ENCODE measurements at places on chromosomes 16 and 17.

- peak; percentile 28 for DNase-seq
Measured at GRCh38 chr17:2337544-2338314, 428 bp downstream of the SGSM2 start.

GRCh38 chr16:57268804-57269800, 15.4 kb downstream of the PLLP start:
- DNase-seq, result no peak

DNA sequence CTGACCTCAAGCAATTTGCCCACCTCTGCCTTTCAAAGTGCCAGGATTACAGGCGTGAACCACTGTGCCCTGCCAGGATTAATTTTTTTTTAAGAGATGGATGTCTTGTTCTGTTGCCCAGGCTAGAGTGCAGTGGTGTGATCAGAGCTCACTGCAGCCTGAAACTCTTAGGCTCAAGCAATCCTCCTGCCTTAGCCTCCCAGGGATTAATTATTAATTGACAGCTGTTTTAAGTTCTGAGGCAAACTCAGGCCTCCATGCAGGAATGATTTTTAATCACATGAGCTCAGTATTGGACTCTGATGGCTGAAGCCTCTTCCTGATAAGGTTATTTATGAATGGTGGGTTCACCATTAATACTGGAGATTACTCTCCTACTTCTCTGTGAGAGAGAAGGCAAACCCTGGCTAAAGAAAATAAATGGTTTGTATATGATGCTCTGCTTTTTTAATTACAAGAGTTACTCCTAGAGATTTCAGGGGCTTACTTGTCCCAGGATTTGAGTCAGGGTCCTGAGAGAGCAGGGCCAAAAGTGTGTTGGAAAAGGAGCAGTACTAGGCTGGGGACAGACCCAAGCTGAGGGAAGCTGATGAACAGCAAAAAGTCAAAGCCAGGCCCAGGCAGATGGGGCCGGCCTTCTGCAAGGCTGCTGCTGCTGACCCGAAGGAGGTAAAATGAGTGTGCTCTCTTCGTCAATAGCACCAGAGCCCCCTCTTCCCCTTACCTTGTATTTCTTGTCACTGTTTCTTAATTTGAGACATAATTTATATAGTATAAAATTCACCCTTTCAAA, 56.9 kb upstream of the HAS3 start:
- DNase-seq, result no peak

DNA sequence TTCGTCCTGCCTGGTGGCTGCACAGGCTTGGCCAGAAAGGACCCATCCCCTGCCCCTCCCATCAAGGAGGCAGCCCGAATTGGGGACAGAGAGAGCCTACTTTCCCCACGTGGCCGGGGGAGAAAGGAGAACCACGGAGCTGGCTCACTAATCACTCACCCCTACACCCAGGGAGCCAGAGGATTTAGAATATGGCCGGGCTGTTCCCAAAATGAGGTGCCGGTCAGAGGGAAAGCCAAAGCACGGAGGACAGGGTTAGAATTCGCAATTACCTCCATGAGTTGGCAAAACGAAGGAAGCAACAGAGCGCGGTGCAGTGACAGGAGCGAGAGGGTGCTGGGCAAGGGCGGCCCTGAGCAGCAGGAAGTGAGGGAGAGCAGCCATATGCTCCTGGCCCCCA, 33.1 kb downstream of the SHISA6 start:
- DNase-seq, result no peak

DNA sequence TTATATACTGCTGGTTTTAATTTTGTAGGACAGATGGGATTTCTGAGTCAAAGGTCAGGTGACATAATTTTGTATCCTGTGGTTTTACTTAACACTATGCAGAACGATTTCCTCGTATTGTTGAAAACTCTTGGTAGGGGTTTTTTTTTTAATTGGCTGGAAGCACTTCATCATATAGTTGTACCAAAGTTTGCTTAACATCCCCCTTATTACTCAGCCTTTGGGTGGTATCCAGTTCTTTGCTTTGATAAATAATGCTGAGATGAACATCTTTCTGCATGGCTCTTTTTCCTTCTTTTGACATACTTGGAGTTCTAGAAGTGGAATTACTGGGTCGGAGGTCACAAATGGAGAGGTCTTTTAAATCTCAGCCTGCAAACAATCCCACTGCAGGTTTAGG, 419.1 kb downstream of the MAF start:
- no peak for DNase-seq

- no peak for DNase-seq
Measured at GRCh38 chr17:81057079-81057730, 22.3 kb downstream of the BAIAP2 start.

GRCh38 chr16:46894036-46894672, 10.0 kb downstream of the GPT2 start:
- no peak for DNase-seq

- DNase-seq, result no peak
Measured at GRCh38 chr17:28306954-28307401, 12.0 kb upstream of the TMEM97 start.

GRCh38 chr16:69514356-69514755, 51.4 kb upstream of the NFAT5 start:
- DNase-seq, result no peak

DNA sequence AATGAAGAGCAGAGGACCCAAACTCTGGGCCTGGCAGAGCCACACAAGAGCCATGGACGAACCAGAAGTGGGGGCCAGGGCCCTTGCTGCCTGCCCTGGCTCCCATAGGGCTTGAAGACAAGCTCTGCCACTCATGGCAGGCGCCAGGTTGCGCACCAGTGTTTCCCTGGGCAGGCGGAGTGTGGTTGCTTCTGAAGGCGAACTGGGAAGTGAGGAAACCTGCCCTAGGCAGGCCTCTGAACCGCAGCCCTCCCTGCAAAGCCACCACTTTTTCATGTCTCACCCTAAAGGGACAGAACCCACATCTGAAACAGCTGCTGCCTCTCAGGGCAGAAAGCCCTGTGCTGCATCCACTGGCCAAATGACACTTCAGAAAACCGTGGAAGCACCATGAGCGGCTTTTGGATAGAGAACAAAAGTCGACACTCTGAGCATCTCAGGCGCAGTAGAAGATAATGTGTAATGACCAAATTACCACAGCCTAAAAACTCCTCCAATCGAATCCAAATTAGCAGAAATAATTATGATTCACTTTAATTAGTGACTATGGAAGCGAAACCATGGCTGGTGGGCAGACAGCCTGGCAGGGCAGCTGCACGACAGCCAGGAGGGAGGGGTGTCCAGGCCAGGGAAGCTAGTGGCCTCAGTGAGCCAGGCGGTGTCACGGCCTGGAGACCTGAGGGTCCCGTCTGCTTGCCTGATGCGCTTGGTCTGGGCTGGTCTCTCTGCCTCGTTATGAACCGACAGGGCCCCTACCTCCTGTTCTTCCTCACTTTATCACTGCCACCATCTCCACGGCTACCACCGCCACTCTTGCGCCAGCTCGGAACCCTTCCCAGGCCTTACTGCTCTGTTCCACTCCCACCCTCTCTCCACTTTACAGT, 59.1 kb downstream of the PRMT7 start:
- no peak for DNase-seq

- DNase-seq, result no peak
Measured at GRCh38 chr16:76879420-76879819, 311.6 kb upstream of the MON1B start.

DNA sequence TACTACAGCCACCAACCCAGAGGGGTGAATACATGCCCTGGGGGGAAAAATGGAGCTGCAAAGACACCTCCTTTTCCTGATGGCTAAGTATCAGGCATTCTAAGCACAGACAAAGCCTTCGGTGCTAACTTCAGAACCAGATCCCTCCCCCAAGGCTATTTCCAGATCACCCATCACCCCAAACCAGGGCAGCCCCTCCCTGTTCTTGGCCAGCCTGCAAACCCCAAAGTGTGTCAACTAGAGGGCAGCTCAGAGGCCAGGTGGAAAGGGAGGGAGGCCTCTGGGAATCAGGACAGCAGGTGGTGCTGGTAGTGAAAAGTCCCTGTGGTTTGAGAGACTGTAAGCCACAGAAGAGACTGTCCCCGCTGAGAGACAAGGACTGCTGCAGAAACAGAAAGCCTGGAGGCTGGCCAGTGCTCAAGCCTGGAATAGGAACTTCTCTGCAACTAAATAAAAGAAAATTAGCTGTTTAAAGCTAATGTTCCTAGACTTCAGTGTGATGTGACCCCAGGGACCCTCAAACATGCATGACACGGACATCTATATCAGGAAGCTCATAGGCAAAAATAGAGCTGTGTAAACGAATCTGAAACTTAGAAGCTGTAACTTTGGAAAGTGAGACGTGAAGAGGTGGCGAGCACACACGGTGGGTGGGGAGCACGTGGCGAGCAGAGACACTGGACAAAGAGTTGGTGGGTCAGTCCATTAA, 9.1 kb downstream of the TUBG1 start:
- no peak for DNase-seq

- no peak for DNase-seq
Measured at GRCh38 chr17:6523330-6523729, 33.0 kb downstream of the PITPNM3 start.

DNA sequence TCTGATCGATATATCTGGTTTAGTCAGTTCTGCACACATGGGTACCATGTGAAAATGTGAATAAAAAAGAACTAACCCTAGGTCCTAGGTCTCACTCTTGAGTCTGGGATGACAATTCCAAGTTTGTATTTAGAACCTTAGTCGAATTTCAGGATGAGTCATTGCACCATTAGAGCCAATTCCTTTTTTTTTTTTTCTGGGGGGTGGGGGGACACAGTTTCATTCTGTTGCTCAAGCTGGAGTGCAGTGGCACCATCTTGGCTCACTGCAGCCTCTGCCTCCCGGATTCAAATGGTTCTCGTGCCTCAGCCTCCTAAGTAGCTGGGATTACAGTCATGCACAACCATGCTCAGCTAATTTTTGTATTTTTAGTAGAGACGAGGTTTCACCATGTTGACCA, 41.6 kb downstream of the SPAG9 start:
- no peak for DNase-seq

- DNase-seq, result no peak
Measured at GRCh38 chr17:9356488-9356911, 219.1 kb downstream of the STX8 start.

GRCh38 chr16:67428146-67428731, 2.7 kb upstream of the HSD11B2 start:
- no peak for DNase-seq

DNA sequence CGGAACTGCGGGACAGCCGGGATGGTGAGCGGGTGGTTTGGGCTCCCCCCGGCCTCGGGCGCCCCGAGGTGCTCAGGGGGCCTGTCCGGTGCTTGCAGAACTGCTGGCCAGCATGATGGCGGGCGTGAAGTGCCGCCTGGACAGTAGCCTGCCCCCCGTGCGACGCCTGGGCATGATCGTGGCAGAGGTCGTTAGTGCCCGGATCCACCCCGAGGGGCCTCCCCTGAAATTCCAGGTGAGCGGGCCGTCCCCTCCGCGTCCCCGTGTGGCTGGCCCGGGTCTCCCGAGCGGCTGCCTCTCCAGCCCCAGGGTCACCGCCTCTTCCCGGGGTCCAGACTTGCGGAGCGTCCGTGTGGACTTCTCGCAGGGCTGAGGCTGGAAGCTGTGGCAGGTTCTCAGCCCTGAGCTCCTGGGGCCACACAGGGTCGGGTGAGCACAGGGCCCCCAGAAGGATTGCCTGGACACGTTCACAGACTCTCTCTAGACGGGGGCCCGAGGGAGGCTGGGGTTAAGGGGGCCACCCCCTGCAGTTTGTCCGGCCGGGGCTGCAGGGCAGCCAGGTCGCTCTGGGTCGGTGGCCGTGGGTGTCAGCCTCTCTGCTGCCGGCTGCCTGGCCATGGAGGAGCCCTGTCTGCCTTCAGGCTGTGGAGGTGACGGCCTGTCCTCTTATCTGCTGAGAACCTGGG, 7.4 kb downstream of the TELO2 start:
- DNase-seq, result no peak

GRCh38 chr16:68369168-68369567, 58.3 kb downstream of the PRMT7 start:
- no peak for DNase-seq

DNA sequence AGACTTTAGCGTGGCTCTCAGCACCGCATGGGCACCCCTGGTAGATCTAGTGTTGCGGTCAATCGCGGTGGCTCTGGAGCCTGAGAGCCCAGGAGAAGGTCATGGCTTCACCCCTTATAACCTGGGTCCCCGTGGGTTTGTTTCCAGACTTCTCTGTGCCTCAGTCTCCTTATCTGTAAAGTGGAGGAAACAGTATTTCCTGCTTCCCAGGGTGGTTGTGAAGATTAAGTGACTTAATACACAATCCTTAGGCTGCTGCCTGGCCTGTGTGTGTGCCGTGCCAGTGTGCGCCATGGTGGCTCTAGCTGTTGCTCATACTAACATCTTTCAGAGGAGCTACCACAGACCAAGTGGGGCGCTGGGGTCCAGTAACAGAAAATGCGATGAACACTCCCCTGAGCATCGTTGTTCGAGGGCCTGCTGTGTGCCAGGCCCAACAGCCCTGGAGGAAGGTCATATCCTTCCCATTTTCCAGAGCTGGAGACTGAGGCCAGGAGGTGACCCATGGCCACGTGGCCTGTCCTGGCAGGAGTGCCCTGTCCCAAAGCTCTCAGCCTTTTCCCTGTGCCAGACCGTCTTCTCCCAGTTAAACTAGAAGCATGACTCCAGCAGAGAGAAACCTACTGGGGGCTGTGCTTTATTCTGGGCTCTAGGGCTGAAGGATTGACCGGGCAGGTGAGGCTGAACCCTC, 70.1 kb downstream of the CMIP start:
- no peak for DNase-seq

DNA sequence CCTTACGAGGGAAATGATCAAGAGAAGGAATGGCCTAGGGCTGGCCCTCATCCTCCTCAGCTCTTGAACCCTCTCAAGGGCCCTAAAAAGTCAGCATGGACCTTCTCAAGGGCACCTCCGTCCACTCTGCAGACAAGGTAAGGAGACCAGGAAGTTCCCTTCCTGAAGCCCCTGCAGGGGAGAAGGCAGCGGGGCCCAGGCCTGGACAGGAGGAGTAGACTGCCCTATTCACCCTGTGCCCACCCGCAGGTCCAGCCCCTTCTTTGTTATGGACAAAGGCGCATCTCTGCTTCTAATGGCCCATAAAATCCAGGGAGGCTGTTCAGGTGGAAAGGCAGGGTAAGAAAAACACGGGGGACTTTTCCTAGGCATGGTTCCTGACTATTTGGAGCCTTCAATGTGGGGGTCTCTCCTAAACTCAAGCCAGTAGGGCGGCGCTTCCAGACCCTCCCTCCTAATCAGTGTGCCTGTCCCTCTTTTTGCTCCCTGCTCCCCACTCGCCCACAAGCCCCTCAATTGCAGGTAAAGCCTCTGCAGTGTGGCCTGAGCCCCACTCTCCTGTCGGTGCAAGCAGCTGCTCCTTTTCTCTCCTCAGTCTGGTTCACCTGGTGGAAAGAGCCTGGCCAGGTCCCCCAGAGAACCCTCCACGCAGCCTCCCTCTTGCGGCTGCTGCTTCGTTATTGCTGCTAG, 28.2 kb downstream of the AXIN2 start:
- no peak for DNase-seq

- DNase-seq, result no peak
Measured at GRCh38 chr16:84929421-84930297, 81.7 kb downstream of the ZDHHC7 start.

Data from stimulated activated CD8-positive, alpha-beta memory T cell treated with anti-CD3 and anti-CD28 coated beads, Interleukin-12 subunit alpha, Interleukin-12 subunit beta, amount 100 ng/mL, for 4 hours (primary cell).